Effector memory CD8-positive, alpha-beta T cell (primary cell): ENCODE measurements at places on chromosomes 16 and 17.

DNA sequence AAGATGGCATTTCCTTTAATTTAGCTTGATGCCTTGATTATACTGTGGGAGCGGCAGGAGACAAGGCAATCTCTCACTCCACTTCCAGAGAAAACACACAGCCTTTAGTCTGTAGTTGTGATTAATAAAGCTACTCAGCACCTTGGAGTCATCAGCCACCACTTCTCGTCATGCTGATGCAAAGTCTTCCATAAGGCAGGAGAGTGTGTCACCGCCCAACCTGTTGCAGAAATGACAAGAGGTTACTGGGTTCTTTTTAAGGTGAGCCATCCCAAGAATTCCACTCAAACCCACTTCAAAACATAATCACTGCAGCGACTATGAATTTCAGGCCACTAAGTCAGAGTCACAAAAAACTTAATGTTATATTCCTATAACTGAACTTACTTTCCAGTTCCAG is 223.9 kb upstream of the TOX3 start:
- DNase-seq, result no peak

GRCh38 chr17:58920773-58921172 is 165.1 kb downstream of the PPM1E start:
- no peak for DNase-seq

DNA sequence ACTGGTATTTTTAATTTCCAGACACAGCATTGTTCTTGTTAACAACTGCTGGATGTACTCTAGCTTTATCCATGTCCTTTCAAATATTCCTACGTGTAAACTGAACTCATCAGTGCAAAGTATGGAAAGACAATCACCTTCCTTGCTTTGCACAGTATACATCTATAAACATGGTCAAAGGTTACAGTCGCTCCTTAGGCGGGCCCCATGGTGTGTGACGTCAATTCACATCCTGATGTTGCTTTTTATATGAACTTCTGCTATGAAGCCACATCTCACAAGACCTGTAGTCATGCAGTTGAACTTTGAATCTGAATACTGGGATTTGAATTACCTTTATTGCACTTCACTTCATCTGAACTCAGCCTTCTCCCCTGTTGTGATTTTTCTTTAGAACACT is 447.6 kb upstream of the PSMD7 start:
- no peak for DNase-seq

DNA sequence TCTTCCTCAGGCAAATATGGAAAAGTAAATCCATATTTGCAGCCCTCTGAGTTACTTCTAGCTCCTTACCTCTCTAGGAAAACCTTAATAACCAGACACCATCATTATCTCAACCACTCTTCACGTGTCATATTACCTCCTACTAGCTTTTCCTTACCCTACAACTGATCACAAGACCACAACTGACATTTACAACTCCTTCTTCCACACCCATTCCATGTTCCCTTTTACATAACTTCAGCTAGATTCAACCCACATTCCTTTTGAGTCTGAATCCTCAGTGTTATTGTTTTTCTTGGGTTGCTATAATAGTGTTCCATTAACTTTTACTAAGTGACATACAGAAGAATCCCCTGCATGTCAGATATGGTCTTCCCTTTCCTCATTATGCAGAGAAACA is 4.7 kb upstream of the OR1E2 start:
- no peak for DNase-seq

GRCh38 chr16:24427840-24428239 is 111.5 kb upstream of the RBBP6 start:
- no peak for DNase-seq

DNA sequence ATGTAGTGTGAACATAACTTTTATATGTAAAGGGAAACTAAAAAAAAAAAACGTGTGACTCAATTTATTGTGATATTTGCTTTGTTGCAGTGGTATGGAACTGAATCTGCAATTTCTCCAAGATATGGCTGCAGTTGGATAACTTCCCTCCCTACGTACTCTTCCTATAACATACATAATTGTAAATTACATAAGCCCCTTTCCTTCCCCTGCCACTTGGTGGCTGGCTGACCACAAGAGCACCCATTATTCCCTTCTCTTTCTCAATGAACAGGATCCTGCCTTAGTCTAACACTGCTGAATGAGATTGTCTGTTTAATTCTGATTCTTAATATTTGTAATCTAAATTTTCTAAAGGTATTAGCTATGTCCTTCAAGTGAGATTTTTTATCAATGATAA is 27.8 kb downstream of the CCL4 start:
- no peak for DNase-seq

DNA sequence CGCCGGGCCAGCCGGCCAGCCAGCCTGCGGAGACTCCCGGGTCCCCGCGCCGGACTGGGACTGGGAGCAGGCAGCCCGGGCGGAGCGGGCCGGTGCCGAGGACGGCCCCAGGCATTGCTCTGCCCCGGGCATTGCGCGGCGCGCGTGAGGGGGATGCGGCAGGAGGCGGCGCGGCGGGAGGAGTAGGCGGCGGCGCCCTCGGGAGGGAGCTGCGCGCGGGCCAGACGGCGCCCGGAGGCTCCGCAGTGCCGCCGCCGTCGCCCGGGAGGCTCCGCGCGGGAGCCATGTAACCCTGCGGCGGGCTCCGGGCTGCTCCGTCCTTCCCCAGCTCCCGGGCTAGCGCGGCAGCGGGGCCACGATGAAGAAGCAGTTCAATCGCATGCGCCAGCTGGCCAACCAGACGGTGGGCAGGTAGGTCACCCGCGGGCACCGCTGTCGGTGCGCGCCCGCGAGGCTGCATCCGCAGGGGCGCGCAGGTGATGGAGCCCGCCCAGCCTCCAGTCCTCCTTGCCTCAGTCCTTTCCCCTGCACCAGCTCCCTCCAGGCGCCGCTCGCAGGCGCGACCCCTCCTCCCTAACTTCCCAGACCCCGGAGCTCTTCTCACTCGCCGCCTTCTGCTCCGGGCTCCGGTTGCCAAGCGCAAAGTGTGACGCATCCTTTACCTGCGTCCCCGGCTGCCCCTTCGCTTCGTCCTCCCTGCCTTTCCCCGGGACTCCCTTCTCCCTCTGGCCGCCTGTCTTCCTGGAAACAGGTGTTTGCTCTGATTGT is at the start of gene ARHGAP44:
Gene ARHGAP44 (plus strand): TSS at position 18 of the 768 bp plus-strand sequence. CDS start 341 bp downstream, at position 359.
- no peak for DNase-seq

DNA sequence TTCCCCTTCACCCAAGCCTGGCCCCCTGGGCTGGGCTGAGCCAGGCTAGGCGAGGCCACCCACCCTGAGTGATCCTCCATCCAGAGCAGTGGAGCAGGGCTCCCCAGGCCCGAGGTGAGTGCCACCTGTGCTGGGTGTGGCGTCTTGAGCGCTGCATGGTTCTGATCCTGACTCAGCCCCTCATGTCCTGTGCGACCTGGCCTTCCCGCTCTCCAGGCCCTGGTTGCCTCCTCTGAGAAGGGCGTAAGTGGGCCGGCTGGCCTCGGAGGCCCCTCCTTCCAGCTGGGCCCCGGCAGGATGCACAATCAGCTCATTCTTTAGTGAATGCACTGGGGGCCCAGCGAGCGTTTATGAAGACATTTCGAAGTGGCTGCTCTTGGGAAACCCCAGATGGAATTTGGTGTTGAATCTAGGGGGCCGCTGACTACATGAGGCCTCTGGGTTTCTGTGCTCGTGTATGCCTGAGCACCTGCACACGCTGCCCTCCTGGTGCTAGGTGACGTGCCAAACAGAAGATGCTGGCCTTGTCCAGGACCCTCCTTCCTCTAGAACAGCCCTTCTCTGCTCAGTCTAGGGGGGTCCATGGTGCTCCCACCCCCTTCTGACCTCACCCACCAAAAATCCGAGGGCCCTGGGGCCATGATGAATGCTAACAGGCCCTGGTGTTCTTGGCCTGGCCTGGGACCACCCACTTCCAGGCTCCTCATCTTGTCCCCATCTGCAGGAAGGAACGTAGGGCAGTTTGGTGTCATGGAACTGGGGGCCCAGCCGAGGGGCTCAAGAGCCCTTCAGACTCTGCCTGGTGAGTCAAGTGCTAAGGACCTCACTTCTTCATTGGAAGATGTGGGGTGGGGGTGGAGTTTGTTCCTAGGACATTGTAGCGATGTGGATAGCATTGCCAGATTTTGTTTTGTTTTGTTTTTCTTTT is 3.6 kb upstream of the TMEM92 start:
- DNase-seq, result no peak

GRCh38 chr17:77935121-77935571 is 23.4 kb upstream of the TNRC6C start:
- DNase-seq, result no peak

DNA sequence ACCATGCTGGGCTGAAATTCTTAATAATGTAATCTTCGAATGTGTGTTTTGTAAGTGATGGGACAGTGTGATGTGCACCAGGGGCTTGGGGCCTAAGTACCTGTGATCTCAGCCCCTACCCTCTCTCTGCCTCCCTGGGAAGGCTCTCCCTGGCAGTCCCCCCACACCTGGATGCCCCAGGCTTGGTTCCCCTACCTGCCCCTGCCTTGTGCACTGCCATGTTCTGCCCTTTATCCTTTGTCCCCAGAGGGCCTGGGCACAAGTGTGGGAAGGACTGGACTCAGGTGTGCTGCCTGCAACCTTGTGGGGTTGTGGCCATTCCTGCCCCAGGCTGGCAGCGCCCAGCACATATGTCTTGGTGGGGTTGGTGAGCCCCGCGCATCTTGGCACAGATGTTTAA is 55.4 kb upstream of the CREBBP start:
- DNase-seq, result no peak

DNA sequence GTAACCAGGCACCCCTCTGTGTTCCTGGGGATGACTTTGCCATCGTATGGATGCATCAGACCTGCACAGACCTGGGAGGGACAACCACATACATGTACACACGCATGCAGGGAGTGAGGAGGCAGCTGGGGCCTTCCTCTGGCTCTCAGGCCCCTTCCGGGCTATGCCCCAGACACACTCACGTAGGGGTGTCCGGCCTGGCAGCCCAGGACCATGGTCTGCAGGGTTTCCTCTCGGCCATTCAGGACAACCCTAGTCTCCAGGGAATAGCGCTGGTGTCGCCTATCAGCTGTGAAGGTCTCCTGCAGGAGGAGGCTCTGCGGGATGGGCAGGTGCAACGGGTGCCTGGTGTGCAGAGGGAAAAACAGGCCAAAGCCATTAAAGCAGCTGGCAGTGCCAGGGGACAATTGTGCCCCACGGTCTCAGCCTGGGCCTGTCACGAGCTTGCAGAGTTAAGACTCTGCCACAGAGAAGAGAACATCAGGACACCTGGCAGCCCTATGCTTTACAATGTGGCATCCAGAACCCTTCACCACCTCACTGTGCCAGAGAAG is 101.4 kb downstream of the RMI2 start:
- DNase-seq, result no peak

DNA sequence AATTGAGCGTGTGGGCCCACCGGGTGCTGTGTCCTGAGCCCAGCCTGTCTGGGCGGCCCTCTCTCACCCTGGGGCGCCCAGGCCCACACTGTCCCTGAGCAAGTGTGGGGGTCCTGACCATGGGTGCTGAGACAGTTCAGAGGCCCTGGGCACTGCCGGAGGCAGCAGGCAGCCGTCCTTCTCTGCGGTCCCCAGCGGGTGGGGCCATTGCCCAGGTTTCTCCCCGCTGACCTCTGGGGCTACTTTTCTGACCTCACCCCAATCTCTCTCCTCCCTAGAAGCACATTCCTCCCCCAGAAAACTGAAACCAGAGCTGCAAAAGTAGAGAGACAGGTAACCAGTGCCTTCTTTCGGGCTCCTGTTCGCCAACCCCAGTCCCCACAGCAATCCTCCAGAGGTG is 36.0 kb upstream of the PVALEF start:
- DNase-seq, result no peak
